D721Med (cell line): ENCODE measurements at places on chromosomes 2 and 18.
A peak's percentile ranks its signal among the peaks of the same experiment; 100 is the strongest.

- DNase-seq = peak; percentile 41
Measured at GRCh38 chr2:70767699-70768589, at the start of gene ADD2. ADD2 (minus strand) TSS chr2:70768200; CDS start chr2:70706408, 61,792 bp downstream.

DNA sequence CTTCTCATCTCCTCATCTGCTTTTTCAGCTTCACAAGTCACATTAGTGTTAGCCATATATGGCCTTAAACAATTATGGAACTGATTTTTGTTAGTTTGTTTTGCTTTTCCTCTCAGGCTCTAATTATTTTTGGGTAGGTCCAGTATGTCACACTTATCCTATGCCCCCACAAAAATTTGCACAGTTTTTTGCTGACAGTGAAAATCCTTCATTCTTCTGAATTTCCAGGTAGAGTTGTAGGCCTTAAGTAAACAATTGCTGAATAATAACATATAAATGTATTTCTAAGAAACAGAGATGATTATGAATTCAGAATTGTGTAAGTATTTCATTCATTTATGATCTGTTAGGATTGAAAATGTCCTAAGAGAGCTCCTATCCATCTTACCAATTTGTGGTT lies 8.6 kb upstream of the SERPINB10 start:
- DNase-seq = no peak

DNA sequence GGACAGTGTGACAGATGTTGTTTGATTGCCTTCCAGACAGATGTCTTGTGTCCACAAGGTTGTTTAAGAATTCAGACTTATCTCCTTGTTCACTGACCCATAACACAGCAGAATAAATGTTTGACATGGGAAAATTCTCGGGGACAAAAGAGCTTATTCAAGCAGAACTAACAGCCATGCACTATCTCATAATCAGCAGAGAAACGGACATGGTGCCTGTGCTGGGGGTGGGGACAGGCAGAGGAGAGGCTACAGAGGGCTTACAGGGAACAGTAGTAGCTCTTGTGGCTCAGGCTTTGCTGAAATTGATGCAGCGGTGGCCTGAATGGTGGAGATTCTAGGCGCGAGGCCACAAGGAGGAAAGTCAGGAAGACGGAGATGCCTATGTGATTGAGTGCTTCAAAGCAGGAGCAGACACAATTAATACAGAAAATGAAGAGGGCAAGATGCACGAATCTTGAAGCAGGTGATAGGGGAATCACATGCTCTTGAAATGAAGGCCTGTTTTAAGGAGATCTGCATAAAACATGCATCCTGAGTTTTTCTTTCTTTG lies 62.0 kb upstream of the CAB39 start:
- DNase-seq = no peak

DNA sequence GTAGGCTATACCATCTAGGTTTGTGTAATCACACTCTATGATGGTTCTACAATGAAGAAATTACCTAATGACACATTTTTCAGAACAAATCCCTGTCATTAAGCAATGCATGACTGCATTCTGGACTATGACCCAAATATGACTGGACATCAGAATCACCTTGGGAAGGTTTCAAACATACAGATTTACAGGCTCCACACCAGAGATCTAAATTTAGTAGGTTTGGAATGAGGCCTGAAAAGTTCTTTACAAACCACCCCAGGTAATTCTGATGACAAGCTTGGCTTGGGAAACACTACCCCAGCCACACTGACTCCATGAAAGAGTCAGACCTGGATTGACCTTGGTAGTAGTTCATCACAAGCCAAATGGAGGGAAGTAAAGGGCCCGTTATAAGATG lies 52.2 kb upstream of the NFE2L2 start:
- DNase-seq = no peak

GRCh38 chr2:171956135-171956825 lies 34.0 kb downstream of the HAT1 start:
- no peak for DNase-seq

DNA sequence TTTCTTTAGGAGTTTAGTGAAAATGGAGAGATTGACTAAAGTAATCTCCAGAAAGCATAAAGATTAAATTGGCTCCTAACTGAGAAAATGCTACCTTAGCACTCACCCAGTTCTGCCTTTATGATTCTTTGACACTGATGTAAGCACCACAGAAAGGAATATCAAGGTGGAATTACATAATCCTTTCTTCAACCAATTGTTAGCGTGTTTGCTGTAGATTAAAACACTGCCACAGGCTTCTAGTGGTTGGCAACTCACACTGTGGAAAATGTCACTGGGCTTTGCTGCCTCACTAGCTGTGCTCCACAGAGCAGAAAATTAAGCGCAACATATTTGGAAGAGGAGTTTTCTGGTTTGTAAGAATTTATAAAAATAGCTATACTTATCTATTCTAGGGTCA lies 104.1 kb downstream of the DLGAP1 start:
- no peak for DNase-seq
